Thyroid gland (tissue), 4 donors: ENCODE measurements at places on chromosomes 3 and 15.

DNA sequence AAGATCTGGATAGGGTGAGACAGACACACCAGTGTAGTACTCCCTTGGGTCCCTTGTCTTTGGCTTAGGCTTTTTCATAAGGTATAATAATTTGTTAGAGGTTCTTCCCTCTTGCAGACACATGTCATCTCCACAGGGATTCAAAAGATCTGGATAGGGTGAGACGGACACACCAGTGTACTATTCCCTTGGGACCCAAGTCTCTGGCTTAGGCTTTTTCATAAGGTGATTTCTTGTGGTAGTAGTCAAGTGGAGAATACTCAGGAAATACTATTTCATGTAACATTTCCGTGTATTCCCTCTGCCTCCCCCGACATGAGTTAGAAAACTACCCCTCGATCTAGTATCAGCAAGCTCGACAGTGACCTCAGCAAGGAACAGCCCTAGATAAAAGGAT lies 954 bp upstream of the MAPKBP1 start:
- no peak for DNase-seq

DNA sequence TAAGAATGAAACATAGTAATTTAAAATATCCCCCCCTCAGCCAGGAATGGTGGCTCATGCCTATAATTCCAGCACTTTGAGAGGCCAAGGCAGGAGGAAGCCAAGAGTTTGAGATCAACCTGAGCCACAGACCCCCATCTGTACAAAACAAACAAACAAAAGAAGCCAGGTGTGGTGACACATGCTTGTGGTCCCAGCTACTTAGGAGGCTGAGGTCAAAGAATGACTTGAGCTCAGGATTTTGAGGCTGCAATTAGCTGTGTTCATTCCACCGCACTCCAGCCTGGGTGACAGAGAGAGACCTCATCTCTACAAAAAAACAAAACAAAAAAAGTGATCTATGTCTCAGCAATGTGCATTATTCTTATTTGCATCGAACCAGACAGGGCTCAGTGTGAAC lies 800.8 kb downstream of the MCTP2 start:
- DNase-seq = no peak

- DNase-seq = no peak
These were observed 44.4 kb downstream of the PTH1R start for GRCh38 chr3:46921871-46922271.

- DNase-seq = no peak
These were observed 9.3 kb downstream of the GXYLT2 start for GRCh38 chr3:72896996-72897757.
